ENCODE measurements at places on chromosomes 5 and 9. TPM values are rescaled to one million over a fixed set of nuclear protein-coding genes. Genes with fewer than 3 reads are reported as not detected.
A peak's percentile ranks its signal among the peaks of the same experiment; 100 is the strongest.

- DNase-seq, result no peak
- no peak overlapping the region for H3K4me3 ChIP-seq
- peaks cover 2% of the 10 kb centered on the region for H3K27me3 ChIP-seq
Observed at GRCh38 chr9:38440516-38440915, 16.3 kb upstream of the IGFBPL1 start.

- H3K4me3 ChIP-seq, result peak within 1 kb of the TSS; percentile 92
- H3K36me3 ChIP-seq, result no peaks in the 10 kb centered on the region
- peaks cover 20% of the 10 kb centered on the region for H3K4me1 ChIP-seq
- DNase-seq, result peak; percentile 75
- H3K27ac ChIP-seq, result peak within 1 kb of the TSS; percentile 94
Observed at GRCh38 chr9:101028346-101029314, at the start of gene PLPPR1. TSS of gene PLPPR1 (plus strand) at chr9:101028727.

- peaks cover 10% of the 10 kb centered on the region for H3K4me1 ChIP-seq
- no peak overlapping the region for H3K27ac ChIP-seq
- no peaks in the 10 kb centered on the region for H3K27me3 ChIP-seq
- H3K4me3 ChIP-seq, result no peak overlapping the region
- no peaks in the 10 kb centered on the region for H3K36me3 ChIP-seq
Observed at GRCh38 chr9:70852711-70853240, 268.6 kb downstream of the TRPM3 start.

GRCh38 chr9:76576344-76576743 lies 117.4 kb downstream of the GCNT1 start:
- H3K27me3 ChIP-seq, result peaks cover 6% of the 10 kb centered on the region
- no peak for DNase-seq
- H3K36me3 ChIP-seq, result no peaks in the 10 kb centered on the region
- no peak overlapping the region for H3K4me3 ChIP-seq

- H3K4me1 ChIP-seq, result no peaks in the 10 kb centered on the region
- H3K4me3 ChIP-seq, result no peak overlapping the region
- H3K27ac ChIP-seq, result no peak overlapping the region
- H3K36me3 ChIP-seq, result no peaks in the 10 kb centered on the region
- no peak for DNase-seq
- H3K27me3 ChIP-seq, result peaks cover 9% of the 10 kb centered on the region
Observed at GRCh38 chr5:176564002-176564401, 14.9 kb downstream of the CDHR2 start.

DNA sequence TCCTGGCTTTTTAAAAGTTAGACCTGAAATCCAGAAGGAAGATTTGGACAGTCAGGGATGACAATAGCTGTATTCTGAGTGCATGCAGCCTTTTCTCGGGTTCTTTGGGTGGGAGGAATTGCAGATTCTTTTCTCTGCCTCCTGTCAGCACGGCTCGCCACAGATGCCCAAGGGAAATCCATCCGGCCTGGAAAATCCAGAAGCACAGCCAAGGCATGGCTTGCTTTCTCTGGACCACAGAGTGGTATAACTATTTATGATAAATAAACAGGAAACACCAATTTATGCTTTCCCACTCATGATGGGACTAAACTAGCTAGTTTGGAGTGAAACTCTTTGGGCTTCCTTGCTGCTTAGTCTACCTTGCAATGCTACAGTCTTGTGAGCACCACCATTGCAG lies 59.1 kb downstream of the C9orf152 start:
- DNase-seq, result no peak
- H3K36me3 ChIP-seq, result peaks cover 4% of the 10 kb centered on the region
- no peak overlapping the region for H3K4me3 ChIP-seq

GRCh38 chr9:136858844-136859757 lies 7.0 kb downstream of the MAMDC4 start:
- no peak overlapping the region for H3K27ac ChIP-seq
- H3K4me3 ChIP-seq, result no peak overlapping the region
- H3K27me3 ChIP-seq, result no peaks in the 10 kb centered on the region
- DNase-seq, result no peak
- H3K4me1 ChIP-seq, result no peaks in the 10 kb centered on the region
- H3K36me3 ChIP-seq, result peaks cover 5% of the 10 kb centered on the region

GRCh38 chr9:133932633-133933032 lies 59.5 kb downstream of the VAV2 start:
- no peaks in the 10 kb centered on the region for H3K27me3 ChIP-seq
- H3K27ac ChIP-seq, result no peak overlapping the region
- H3K4me1 ChIP-seq, result peaks cover 33% of the 10 kb centered on the region
- peaks cover 14% of the 10 kb centered on the region for H3K36me3 ChIP-seq

GRCh38 chr5:136374638-136375037 lies 9.3 kb upstream of the TRPC7 start:
- H3K4me3 ChIP-seq, result no peak overlapping the region
- H3K27ac ChIP-seq, result no peak overlapping the region
- H3K27me3 ChIP-seq, result peaks cover 3% of the 10 kb centered on the region

DNA sequence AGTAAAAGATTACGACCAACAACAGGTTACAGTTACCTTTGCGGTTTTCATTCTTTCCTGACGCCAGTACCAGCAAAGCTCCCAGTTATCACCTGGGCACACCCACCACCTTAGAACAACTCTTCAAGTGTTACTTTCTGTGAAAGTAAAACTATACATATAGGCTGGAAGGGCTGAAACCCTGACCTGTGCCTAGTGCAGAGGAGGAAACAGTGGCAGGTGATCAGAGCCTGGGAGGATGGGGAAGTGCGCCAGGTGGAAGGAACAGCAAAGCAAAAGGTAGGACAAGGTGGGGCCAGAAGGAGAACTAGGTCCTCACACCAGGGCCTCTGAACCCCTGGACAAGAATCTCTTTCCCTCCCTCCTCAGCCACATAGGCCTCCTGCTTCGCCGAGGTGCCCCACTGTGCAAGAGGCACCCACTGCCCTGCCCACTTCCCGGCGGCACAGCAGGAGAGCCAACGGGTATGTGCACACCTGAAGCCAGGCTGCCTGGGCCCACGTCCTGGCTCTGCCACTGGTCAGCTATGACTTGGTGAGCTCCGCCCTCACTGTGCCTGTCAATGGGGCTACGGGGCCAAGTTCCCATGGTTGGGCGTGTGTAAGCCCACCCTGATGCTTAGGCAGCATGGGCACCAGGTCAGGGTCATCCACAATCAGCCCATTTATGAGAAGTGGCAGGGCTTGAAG lies 26.9 kb downstream of the BICD2 start:
- no peak overlapping the region for H3K27ac ChIP-seq
- H3K27me3 ChIP-seq, result no peaks in the 10 kb centered on the region
- peaks cover 1% of the 10 kb centered on the region for H3K36me3 ChIP-seq

- no peak overlapping the region for H3K27ac ChIP-seq
- no peak for DNase-seq
- H3K36me3 ChIP-seq, result no peaks in the 10 kb centered on the region
- no peaks in the 10 kb centered on the region for H3K4me1 ChIP-seq
- no peak overlapping the region for H3K4me3 ChIP-seq
Observed at GRCh38 chr5:26326153-26326759, 712.1 kb downstream of the CDH9 start.

PFN3 gene
- total RNA-seq, result not detected

PIP5K1B gene
- total RNA-seq, result 2.0 TPM

CDKN2AIPNL gene
- 28.3 TPM for total RNA-seq

Measured in progenitor cell of endocrine pancreas (in vitro differentiated cells).